Amniotic epithelial cell (primary cell): ENCODE measurements at places on chromosomes 16 and 17.

DNA sequence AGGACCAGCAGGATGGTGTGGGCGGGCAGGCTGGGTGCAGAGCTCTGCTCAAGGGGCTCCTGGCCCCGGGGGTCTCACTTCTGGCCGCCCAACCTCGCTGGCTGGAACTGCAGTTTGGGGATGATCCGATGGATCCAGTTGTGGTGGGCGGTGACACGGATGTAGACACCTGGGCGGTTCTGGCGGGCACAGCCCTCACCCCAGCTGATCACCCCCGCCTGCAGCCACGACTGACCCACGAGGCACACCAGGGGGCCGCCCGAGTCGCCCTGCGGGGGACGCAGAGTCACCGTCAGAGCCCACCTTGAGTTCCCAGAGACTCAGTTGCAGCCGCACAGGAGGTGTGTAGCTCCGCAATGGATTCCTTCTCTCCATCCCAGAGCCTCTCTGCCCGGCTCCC, 7.5 kb downstream of the PRSS27 start:
- DNase-seq, result no peak

GRCh38 chr16:10922328-10923145, 19.7 kb downstream of the DEXI start:
- DNase-seq, result no peak

- no peak for DNase-seq
These were observed 7.2 kb downstream of the TP53I13 start for GRCh38 chr17:29575511-29576213.

- DNase-seq, result no peak
These were observed 60.4 kb upstream of the RPH3AL start for GRCh38 chr17:413016-413350.

DNA sequence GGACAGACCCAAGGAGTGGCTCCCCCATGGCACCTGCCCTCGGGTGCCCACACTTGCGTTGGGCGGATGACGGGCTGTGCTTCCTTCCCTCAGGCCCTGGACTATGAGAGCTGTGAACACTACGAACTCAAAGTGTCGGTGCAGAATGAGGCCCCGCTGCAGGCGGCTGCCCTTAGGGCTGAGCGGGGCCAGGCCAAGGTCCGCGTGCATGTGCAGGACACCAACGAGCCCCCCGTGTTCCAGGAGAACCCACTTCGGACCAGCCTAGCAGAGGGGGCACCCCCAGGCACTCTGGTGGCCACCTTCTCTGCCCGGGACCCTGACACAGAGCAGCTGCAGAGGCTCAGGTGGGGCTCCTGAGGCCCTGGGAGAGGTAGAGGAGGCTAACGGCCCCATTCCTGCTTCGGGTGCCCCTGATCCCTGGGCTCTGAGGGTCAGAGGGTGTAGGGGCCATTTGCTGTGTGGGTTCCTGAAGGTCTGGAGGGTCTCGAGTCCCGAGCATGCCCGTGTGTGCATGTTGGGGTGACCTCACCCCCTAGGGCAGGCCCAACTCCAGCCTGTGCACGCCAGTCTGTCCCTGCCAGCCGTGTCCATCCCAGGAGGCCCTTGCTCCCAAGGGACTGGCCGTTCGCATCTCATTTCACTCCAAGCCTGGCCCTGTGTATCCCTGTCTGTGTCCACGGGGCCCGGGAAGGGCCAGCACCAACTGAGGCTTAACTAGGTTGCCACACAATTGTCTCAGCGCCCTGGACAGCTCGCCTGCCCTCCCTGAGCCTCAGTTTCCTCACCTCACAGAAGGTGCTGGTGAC, 10.0 kb downstream of the SLC22A31 start:
- no peak for DNase-seq

DNA sequence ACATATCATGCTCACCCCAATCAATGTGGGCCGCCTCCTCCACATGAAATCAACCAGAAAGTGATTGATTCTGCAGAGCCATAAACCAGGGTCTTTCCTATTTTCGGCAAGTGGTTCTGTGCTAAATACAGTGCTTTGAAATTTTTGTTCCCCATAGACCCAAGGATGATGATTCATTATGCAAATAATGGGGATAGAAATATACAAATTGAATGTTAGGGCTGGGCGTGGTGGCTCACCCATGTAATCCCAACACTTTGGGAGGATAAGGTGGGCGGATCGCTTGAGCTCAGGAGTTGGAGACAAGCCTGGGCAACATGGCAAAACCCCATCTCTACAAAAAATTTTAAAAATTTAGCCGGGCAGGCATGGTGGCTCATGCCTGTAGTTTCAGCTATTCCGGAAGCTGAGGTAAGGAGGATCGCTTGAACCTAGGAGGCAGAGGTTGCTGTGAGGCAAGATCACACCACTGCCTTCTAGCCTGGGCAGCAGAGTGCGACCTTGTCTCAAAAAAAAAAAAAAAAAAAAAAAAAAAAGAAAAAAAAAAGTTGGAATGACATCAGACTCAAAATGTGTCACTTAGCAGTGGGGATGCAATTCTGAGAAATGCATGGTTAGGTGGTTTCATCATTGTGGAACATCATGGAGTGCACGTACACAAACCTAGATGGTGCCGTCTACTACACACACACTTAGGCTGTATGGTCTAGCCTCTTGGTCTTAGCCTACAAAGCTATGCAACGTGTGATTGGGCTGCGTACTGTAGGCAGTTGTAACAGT, 581.7 kb downstream of the MAF start:
- DNase-seq, result no peak

DNA sequence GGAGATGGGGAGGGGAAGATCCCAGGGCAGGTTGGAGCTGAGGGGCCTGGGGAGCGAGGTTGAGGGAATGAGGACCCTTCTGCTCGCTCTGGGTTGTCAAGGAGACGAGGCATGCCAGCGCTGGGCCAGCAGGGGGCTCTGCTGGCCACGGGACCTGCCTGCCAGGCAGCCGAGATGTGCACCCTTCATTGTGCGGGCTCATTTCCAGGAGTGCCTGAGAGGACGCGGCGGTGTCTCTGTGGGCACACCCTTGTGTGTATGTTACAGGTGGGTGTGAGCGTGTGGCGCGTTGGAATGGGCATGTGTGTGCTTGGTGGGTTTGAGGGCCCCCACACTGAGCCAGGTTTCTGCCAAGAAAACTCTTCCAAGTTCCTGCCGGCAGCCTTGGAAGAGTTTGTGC, 15.9 kb downstream of the ARHGAP23 start:
- DNase-seq, result no peak

DNA sequence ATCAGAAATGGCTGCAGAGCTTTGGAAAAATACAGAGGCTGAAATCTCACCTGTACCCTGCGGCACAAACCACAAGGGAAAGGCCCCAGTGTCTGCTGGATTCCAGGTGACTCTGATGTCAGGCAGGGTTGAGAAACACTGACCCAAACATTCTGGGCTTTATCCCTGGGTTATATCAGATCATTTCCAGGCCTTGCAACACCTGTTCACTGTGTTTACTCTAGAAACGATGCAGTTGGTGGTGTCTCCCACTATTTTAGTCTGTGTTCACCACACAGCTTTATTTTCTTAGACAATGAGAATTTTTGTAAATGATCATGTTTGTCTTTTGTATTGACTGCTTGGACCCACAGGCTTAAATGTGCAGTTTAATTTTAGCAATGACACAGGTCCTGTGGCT, 151.5 kb upstream of the SDK2 start:
- no peak for DNase-seq

DNA sequence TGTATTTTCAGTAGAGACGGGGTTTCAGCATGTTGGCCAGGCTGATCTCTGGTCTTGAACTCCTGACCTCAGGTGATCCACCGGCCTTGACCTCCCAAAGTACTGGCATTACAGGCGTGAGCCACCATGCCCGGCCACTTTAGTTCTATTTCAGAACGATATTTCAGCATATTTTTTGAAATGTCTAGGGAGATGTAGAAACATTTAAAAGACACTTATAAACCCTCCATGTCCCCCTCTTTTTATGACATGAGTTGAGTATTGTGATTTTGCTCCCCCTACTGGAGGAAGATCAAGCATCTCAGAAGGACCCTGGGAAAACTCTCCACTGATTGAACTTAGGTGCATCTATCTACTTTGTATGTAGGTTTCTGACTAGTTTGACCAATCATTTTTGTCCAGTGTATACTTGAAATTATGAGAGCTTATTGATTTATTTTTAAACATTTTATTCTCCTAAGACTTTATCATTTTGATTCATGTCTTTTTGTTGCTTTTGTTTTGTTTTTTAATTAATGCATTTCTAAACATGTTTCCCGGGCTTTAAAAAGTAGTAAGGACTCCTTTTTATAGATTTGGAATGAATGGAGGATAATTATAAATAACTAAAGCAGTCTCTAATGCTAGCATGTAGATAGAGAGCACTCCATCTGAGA, 105.1 kb downstream of the CHD9 start:
- DNase-seq, result peak; percentile 61

DNA sequence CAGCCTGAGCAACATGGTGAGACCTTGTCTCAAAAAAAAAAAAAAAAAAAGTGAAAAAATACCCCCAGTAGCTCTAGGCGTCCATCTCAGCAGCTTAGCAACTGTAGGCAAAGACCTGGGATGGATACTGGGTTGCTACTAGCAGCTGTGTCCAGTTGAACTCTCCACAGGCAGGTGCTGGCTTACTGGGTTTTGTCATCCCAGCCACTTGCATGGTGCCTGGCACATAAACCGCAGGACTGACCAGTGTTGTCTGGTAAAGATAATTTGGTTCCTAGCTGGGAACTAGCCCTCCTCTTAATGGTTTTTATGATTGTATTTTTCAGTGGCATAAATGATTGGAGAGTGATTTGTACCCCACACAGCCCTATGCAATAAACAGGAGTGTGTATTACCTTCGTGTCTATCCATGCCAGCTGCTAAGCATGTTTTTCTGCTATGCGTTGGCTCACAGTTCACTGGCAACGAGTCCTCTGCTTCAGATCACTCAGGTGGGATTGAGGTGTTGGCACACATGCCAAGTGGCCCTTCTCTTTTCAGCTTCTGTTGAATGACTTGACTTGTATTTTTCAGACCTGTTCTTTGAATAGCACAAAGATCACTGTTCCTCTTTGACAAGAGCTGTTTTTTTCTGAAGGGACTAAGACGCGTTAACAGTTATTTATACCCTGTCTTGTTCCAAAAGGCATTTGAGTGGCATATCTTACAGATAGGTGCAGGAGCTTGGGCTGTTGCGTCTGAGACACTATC, 352.9 kb downstream of the SNX29 start:
- DNase-seq, result no peak

DNA sequence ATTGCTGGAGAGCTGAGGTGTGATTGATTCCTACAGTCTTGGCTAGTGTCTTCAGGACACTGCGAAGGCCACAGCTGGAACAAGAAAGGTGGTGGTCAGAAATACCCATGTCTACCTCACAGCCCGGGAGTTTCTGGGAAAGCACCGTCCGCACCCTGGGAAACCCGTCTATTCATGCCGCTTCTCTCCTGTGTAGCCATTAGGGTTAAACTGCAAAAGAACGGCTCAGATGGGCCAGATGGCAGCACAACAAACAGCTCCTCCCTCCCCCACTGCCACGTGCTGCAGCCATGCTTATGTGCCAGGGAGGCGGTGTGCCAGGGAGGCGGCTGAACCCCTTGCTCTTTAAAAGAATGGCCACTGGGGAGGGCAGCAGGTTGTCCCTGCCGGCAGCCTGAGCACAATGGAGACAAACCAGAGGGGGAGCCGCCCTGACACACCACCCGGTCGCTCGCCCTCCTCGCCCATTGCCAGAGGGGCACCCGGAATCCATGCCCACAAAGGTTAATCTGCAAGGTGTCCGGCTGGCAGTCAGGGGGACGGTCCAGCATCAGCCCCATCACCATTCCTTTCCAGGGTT, 65.2 kb downstream of the CYTH1 start:
- DNase-seq, result no peak

DNA sequence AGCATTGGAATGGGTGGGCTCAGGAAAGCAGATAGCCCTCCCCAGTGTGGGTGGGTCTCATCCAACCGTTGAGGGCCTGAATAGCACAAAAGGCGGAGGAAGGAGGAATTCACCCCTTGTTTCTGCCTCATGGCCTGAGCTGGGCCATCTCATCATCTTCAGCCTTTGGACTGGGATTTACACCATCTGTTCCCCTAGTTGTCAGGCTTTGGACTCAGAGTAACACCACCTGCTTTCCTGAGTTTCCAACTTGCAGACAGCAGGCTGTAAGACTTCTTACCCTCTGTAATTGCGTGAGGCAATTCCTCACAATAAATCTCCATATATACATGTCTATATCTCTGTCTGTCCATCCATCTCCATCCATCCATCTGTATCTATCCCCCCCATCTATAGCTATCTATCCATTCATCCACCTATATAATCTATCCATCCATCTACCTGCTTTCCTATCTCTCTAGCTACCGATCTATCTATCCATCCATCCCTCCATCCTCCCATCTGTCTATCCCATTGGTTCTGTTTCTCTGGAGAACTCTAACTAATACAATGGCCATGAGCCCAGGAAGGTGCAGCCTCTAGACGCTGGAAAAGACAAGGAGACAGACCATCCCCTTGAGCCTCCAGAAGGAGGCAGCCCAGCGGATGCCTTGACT, 21.3 kb downstream of the DNAH17 start:
- DNase-seq, result no peak

GRCh38 chr17:12055889-12056288, 35.2 kb downstream of the MAP2K4 start:
- DNase-seq, result no peak

GRCh38 chr17:16477255-16477654, 14.7 kb downstream of the LRRC75A start:
- peak; percentile 89 for DNase-seq

DNA sequence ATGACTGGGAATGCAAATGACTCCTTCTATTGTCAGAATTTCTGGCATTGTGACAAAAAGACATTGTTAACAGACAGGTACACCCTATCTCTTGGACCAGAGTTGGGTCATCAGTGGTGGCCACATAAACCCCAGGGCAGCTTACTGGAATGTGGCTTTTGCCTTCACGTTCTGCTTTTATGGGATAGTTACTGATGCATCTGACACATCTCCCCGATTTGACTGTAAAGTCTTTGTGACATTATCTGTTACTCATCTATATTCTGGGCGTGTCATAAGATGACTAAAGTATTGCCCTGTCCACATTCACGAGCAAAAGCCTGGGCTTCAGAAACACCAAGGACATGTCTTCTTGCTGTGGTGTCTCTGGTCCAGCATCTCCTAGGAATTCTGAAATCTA, 18.7 kb upstream of the AQP8 start:
- DNase-seq, result no peak

GRCh38 chr17:9208381-9209105, 187.2 kb downstream of the NTN1 start:
- DNase-seq, result no peak

GRCh38 chr17:48438516-48439061, 8.6 kb upstream of the SKAP1 start:
- DNase-seq, result no peak

GRCh38 chr17:80869481-80870145, 122.0 kb upstream of the CHMP6 start:
- no peak for DNase-seq

DNA sequence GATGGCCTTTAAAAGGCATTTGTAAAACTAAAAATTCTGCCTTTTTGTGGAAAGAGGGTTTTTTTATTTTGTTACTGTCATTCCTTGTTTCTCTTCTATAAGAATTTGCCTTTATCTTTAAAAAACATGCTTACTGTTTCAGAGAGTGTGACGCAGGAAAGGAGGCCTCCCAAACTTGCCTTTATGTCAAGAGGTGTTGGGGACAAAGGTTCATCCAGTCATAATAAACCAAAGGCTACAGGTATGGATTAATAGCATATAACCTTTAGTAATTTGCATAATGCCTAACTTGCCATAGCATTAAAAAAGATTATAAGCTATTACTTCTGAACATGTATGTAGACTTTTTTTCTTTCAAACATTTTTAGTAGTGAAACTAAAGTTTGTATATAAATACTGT, 34.2 kb downstream of the CYLD start:
- no peak for DNase-seq
